Activated T-cell treated with anti-CD3 and anti-CD28 coated beads for 4 hours (primary cell): ENCODE measurements at places on chromosomes 4 and X.

GRCh38 chr4:35167385-35167784 lies 1076.9 kb downstream of the ARAP2 start:
- no peak for DNase-seq

DNA sequence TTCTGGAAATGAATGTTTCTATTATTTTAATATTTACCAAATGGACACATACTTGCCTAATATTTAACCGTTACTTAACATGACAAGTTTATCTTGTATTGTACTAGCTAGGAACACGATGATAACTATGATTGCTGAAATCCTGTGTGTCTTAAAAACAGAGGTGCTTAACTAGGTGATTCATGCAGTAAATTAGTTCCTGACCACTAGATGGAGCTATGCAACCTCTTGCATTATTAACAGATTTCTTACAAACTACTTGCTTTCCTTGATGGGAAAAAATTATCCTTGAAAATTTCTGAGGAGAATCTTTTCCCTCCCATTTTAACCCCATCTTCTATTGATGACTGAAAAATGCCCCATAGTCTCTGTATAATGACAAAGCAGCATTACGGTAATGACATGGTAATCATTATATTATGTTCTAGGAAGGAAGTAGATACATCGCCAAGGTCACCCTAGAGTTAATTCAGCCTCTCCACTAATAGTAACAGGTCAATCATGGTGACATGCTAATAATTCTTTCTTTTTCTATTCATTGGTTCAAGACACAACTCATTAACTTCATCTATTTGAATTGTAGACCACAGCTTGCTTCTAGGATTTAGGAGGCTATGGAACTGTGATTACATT lies 844.2 kb downstream of the RAPGEF2 start:
- no peak for DNase-seq

DNA sequence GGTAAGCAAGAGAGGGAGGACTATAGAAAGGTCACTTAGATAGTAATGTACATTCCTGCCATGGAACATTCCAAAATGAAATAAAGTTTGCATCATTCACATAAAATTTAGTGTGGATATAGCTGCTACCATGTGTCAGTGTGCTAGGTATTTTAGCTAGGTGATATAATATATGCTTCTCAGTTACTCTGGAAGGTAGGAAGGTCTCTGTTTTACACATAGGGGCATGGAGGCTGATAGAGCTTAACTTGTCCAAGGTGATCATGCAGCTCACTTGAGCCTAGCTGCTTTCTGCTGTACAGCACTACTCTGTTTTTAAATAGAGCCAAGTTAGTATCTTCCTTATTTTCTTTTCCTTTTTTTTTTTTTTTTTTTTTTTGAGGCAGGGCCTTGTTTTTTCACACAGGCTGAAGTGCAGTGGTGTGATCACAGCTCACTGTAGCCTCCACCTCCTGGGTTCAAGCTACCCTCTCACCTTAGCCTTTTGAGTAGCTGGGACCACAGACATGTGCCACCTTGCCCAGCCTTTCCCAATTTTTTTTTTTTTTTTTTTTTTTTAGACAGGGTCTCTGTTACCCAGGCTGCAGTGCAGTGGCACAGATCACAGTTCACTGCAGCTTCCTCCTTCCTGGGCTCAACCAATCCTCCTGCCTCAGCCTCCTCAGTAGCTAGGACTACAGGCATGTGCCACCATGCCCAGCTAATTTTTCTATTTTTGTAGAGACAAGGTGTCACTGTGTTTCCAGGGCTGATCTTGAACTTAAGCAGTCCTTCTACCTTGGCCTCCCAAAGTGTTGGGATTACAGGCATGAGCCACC lies 10.4 kb downstream of the AFF1 start:
- no peak for DNase-seq

- no peak for DNase-seq
Measured at GRCh38 chrX:123809854-123810375, 49.9 kb upstream of the XIAP start.

GRCh38 chr4:77012726-77013125 lies 63.1 kb downstream of the CCNI start:
- no peak for DNase-seq

GRCh38 chr4:46994007-46994405 lies 625 bp upstream of the GABRA4 start:
- no peak for DNase-seq

DNA sequence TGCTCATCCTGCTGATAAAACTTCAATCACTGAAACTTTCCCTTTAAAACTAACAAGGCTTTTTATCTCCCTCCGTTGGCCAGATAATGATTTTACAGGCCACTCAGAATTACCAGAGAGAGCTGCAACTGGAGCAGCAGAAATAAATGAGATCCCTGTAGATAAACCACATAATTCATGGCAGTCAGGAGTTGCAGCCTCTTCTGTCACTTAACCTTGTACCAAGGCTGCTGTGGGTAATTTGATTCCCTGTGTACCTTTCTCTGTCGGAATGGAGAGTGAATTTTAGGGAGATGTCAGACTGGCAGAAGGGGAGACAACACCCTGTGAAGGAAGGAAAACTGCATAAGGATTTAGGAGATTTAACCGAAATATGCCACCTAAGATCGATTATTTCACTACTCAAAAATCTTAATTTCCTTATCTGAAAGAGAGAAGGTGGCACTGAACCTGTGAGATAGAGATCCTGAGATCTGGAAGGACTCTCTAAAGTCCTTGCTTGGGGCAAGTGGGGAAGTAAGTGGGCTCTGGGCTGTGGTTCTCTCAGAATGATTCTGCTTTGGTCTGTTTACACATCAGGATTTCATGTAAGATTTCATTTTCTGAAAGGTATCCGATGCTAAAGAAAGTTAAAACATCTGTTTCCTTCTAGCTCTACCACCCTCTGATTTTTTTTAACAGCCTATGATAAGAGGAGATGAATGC lies 14.3 kb upstream of the TSPAN5 start:
- no peak for DNase-seq

GRCh38 chrX:26470941-26471340 lies 255.0 kb downstream of the MAGEB5 start:
- no peak for DNase-seq
